ENCODE measurements at places on chromosomes 7 and 10.

DNA sequence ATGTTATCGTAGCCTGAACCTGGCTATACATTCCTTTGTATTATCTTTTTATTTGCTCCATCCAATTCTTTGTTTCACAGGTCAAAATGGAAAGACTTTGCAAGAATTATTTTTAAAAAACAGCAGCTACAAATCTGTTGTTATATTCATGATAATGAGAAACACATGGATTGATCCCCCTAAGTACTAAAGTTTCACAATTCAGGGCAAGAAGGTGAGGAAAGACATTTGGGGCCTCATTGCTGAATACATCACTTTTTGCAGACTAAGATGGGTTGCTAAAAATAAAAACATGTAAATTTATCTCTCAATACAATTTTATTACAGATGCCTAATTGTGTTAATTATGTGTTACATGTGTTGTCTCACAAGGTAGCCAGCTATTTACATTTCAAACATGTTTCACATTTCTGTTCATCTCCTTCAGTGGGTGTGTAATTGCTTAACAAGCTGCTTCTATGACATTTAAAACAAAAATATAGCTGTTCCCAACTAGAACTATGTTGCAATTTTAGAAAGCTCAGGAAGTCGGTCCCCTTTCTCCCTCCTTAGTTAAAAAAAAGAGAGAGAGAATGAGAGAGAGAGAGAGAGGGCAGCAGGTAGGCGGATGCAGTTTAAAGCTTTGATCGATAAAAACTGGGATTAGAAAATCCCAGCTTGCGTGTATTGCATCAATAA is 606.3 kb upstream of the FZD8 start:
- DNase-seq = no peak

- no peak for DNase-seq
These were observed 68.5 kb downstream of the AKR1C4 start for GRCh38 chr10:5265139-5265538.

DNA sequence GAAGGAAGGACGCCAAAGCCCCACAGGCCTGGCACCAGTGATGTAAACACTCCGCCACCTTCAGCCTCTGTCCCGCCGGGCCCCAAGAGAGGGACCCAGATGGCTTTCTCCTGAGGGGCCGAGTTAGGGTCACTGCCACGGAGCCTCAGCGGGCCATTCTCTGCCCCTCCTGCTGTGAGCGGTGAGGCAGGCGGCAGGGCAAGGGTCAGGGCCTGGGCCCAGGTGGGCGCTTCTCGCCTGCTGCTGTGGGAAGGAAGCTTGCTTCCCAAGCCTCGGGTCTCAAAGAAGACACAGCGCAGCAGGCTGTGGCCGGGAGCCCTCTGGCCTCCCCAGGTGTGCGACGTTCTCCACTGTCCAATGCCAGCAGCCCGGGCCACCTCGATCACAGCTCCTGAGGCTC is 84.8 kb downstream of the PROSER2 start:
- no peak for DNase-seq

GRCh38 chr7:102205915-102206314 is 80.8 kb upstream of the SH2B2 start:
- DNase-seq = no peak

- no peak for DNase-seq
These were observed 56.7 kb upstream of the SEMA3A start for GRCh38 chr7:84251277-84251781.

DNA sequence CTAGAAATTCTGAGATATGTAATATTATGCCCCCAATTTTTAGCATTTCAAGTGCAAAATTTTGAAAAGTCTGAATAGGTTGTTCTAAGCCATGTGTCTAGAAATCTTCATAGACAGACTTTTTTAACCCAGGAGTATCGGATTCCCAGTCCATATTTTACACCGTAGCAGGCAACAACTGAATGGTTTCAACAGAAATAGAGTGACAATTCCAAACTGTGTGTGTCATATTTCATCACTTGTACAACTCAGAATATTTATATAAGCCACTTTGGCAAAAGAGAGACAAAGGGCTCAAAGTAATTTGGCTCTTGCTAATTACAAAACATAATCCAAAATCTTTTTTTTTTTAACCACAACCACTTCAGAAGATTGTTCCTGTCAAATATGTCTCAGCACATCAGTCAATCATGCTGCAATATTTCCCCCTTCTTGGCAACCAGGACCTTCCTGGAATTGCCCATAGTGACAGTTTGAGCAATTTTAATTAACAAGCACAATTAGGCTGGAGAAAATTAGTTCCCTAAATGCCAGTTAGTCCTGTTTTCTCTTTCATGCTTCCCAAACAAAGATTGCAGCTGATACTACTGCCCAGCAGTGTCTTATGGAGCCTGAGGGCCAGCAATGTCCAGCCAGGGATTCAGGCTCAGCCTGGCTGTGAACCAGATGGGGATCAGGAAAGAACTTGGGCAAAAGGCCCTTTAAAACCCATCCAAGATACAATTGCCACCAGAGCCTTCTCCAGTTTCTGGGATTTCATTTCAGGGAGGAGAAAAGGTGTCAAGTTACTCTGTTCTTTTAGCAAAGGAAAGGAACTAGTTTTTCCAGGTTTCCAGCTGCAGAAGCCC is 533.3 kb upstream of the GHITM start:
- no peak for DNase-seq

DNA sequence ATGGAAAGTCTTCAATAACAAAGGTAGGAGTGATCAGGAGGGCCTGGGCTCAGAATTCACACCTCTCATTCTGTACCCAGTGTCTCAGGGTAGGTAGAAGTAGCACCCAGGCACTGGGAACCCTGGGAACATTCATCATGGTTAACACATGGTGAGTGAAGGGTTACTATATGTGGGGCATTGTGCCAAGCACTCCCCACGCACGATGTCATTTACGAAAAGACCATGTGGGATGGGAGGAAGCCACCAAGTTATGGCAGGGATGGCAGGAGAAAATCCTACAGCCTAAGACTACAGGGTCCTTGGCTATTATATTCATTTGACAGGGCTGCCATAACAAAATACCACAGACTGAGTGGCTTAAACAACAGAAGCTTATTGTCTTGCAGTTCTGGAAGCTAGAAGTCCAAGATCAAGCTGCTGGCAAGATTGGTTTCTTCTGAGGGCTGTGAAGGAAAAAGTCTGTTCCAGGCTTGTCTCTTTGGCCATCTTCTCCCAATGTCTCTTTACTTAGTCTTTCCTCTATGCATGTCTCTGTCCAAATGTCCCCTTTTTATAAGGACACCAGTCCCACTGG is 27.7 kb upstream of the DDIT4 start:
- no peak for DNase-seq

- DNase-seq = no peak
These were observed 989 bp downstream of the ERLIN1 start for GRCh38 chr10:100184840-100185239.

DNA sequence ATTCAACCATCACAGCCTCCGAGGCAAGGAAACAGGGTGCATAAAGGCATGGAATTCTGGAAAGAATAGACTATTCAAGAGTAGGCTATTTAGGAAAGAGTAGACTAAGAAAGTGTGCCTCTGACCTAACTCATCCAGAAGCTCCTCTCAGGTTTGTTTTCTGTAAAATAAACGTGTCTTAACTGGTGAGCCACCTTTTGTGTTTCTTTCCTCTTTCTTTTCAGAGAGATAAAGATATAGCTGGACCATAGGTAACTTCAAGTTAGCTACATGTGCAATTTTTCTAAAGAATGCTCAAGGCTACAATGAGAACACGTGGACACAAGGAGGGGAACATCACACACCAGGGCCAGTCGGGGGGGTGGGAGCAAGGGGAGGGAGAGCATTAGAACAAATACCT is 577.0 kb downstream of the TYW1 start:
- DNase-seq = no peak

- no peak for DNase-seq
These were observed 196.9 kb upstream of the CDCA7L start for GRCh38 chr7:22142572-22142971.

DNA sequence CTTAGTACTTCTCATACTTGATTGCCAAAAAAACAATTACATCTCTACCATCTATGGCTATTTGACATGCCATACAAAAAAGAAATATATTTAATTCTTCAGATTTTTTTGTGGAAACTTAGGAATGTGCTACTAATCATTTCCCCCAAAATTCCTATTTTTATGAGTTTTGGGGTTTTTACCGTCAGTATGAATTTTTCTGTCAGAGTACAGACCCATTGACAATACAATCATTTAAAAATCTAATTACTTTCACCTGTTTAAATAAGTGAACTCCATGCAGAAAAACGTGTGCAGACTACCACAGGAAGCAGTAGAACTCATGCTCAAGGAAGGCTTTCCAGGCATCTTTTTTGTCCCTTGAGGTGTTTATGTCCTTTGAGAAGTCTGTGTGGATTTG is 48.8 kb upstream of the FOXP2 start:
- no peak for DNase-seq

DNA sequence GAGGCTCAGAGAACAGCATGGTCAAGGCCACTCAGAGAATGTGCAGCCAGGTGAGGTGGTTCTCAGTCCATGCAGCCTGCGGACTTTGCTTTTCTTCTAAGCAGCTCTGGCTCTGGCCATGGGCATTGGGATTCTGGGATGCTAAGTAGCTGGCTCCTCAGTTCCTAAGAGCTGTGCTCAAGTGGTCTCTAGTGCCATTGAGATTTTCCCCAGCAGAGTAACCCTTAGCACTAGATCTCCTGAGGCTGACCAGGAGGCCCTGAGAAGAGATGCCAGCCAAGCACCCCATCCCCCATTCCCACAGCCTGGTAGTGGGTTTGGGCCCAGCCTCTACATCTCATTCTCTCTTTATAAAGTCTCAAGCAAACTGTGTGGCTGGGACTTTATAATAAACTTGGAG is 77.1 kb downstream of the KCNMA1 start:
- no peak for DNase-seq

DNA sequence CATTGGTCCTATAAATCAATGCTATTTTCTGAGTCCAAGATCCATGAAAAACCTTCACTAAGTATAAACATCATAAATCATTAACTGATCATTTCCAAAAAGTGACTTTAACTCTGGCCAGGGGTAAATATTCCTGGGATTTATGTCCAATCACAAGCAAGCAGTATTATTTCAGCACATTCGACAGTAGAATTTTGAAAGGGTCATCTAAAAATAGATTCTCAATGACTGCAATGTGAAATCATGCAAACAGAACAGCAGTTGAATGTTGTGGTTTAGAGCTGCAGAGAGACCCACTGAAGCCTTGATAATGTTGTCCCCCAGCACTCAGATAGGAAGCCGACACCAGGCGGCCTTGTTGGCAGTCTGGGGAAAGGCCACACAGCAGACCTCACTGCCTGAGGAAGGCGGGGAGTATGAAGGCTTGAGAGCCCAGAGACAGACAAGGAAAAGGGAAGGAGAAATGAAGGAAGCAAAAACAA is 38.1 kb downstream of the FAM107B start:
- DNase-seq = no peak

DNA sequence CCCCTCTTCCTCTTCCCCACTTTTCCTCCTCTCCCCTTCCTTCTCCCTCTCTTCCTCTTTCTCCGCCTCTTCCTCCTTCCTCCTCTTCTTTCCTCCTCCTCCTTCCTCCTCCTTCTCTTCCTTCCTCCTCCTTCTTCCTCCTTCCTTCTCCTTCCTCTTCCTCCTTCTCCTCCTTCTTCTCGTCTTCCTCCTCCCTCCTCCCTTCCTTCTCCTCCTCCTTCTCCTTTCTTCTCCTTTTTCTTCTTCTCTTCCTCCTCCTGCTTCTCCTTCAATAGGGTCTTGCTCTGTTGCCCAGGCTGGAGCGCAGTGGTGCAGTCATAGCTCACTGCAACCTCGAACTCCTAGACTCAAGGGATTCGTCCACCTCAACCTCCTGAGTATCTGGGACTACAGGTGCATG is 56.9 kb downstream of the PALD1 start:
- no peak for DNase-seq

- DNase-seq = no peak
These were observed 52.2 kb upstream of the PDGFA start for GRCh38 chr7:571718-572415.

DNA sequence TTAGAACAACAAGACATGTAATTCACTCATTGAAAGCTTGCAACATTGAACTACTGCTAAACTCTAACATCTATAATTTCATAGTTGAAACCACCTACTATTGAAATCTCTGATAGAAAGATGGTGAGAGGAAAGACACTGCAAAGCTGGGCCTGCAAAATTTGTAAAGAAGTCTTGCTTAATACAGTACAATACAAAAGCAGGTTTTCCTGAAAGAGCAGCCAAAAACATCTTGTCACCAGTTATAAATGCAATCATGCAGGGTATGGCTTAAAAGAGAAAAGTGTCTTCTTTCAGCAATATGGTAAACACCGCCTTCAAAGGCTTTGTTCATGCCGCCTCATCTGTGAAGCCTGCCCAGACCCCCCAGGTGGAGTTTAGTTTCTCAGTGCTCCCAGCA is 109.2 kb downstream of the ANK3 start:
- no peak for DNase-seq

DNA sequence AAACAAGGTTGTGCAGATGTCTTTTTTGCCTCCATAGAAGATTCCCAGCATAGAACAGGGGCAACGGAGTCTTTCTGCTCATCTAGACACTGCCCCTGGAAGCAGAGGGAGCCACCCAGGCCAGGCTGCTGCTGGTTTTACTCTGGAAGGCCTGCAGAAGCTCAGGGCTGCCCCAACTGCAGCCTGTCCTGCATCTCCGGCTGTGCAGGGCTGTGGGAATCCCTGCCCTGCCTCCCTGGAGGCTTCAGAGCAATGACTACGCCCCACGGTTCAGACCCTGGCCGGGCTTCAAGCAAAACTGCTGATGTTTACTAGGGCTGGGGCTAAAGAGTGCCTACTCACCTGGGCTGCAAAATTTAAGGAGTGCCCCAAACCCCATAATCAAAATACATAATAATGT is 43.9 kb downstream of the GHRHR start:
- DNase-seq = no peak

DNA sequence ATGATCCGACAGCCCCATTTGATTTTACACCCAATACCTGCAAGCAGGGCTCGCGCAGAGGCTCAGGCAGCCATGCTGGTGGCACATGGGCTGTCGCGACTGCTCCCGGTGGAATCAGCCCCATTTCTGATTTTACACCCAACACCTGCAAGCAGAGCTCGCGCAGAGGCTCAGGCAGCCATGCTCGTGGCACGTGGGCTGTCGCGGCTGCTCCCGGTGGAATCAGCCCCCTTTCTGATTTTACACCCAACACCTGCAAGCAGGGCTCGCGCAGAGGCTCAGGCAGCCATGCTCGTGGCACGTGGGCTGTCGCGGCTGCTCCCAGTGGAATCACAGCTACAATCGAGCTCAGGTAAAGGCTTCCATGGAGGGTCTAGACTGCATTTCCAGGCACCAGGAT is 244.1 kb downstream of the PTPRN2 start:
- no peak for DNase-seq
